K562 (cell line): ENCODE measurements at places on chromosomes 4 and X. TPM values are rescaled to one million over a fixed set of nuclear protein-coding genes. Genes with fewer than 3 reads are reported as not detected.

- H3K4me1 ChIP-seq, result no peaks in the 10 kb centered on the region
- DNase-seq, result no peak
- H3K27me3 ChIP-seq, result no peaks in the 10 kb centered on the region
- H3K4me3 ChIP-seq, result no peak overlapping the region
- no peak overlapping the region for H3K27ac ChIP-seq
Measured at GRCh38 chr4:152321398-152321797, 214.5 kb downstream of the FBXW7 start.

GRCh38 chr4:3283916-3284315, 8.9 kb upstream of the RGS12 start:
- H3K4me1 ChIP-seq, result no peaks in the 10 kb centered on the region
- no peak overlapping the region for H3K27ac ChIP-seq
- no peak overlapping the region for H3K4me3 ChIP-seq
- no peaks in the 10 kb centered on the region for H3K36me3 ChIP-seq
- peaks cover 59% of the 10 kb centered on the region for H3K27me3 ChIP-seq

DNA sequence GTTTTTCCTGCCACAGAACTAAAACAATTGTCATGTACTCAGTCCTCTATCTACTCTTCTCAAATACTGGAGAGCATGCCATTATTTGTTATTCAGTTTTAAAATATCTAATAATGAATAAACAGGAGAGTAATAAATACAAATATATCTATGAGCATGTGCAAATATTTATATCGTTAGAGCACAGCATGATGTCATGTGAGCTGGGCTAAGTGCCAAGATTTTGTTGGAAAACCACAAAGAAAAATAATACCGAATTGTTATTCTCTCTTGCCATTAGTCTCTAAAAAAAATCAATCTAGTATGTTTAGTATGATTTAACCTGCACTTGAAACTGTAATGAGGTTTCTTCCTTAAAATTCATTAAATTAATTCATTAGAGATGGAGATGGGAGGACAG, 97.3 kb downstream of the DDX60 start:
- no peak overlapping the region for H3K4me3 ChIP-seq
- H3K4me1 ChIP-seq, result no peaks in the 10 kb centered on the region
- H3K27me3 ChIP-seq, result no peaks in the 10 kb centered on the region
- no peak for DNase-seq
- H3K36me3 ChIP-seq, result no peaks in the 10 kb centered on the region

DNA sequence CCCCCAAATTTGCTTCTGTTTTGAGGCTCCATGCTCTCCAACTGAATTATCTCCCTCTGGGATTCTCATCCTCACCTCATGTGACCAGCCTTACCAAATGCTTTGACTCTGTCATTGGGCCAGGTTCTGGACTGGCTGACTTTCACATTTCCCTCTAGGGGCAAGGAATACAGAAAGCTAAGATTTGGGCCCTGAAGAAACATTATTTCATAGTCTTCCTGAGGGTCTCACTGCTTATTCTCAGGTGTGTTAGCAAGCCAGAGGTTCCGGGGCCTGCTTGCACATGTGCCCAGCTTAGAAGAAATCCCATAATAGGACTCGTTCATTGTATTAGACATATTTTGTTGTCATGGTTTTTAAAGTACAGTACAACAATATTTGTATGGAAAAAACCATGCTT, 62.6 kb upstream of the TEX13D start:
- no peak overlapping the region for H3K4me3 ChIP-seq
- no peaks in the 10 kb centered on the region; the same call in 2 of the 3 replicates for H3K4me1 ChIP-seq
- H3K27me3 ChIP-seq, result no peaks in the 10 kb centered on the region

DNA sequence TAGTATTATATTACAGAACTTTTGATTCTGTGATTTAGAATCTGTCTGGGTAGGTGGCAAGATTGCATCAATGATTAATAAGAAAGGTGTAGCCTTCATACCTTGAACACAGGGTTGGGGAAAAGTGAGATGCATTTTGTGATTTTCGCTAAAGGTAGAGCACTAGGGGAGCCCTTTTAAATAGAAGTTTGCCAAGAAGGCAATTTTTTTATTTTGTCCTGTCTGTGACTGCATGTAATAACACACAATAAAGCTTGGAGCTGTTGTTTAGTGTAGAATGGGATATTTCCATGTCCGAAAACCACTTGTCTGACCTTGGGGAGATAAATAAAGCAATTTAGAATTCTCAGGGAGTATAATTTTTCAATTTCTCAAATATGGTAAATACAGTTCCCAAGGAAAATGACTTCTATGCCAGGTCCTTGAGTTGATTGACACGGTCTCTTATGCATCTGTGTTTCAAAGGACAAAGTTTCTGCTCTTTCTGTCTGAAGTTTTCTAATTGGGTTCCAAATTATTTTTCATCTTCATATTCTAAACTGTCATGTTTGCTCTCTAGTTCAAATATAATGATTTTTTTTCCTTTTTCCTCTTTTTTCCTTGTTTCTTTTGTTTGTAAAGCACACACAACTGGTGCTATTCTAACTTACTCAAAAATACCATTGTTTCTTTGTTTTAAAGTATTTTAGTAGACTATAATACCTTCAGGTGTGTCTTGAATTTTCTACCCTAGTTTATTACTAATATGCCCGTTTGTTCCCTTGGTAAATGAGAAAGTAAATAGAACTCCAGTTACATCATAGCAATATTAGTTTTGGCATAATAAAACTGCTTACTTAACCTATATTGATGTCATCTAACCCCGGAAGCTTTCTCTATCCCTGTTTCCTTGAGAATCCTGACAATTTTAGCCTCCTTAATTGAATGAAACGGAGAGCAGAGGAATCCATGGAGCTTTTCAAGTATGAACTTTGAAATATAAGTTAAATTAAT, 87.8 kb upstream of the BMPR1B start:
- H3K27me3 ChIP-seq, result no peaks in the 10 kb centered on the region
- no peaks in the 10 kb centered on the region for H3K4me1 ChIP-seq
- H3K4me3 ChIP-seq, result no peak overlapping the region

DNA sequence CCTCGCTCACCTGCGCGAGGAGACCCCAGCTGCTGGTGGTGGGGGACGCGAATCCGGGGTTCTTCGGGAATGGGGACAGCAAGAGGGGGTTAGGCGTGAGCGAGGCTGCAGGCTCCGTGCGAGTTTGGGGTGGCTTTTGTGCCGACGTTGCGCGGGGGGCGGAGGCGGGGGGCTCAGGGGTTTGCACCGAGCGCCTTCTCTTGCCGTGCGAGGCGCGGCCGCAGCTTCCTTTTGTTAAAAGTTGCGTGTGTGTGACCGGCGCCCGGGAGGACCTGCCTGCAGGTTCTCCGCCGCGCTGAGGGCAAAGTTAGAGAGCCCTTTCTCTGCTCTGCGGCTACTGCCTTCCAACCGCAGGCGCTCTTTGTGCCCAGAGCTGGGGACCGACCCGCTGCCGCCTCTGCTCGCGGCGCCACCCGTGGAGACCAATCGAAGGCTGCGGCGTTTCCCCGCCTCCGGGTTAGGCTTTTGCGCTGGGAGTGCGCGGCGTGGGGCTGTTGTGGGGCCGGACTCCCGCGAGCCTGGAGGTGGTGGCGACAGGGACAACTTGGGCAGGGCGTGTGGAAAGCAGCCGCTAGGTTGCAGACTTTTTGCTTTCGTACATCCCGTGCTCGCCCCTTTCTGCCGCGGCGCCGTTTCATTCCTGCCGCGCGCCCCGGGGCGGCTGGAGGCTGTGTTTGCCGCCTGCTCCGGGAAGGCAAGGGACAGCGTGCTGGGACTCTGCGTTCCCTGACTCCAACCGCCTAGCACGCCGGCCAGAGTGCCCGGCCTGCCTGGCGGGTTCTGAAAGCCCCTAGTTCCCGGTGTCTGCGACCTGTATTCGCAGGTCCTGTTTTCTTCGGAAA, 716 bp downstream of the KIT start:
- no peaks in the 10 kb centered on the region for H3K36me3 ChIP-seq
- no peak overlapping the region for H3K27ac ChIP-seq
- peak; percentile 65 for DNase-seq
- H3K27me3 ChIP-seq, result peaks cover 21% of the 10 kb centered on the region

DNA sequence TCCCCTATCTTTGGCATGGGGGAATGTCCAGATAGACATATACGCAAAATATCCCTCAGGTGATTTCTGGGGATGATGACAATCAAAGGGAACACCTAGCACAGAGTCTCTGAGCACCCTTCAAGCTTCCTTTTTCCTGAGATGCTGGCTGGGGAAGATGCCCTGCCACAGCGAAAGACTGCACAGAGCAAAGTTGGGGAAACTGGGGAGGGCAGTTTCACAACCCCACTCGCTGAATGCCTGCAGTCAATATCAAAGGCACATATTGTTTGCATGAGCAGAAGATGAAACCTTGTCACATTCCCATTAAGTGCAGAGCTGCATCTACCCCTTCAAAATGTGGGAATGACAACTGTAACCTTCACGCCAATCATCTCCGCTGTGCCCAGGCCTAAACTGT, 2.6 kb downstream of the GPC4 start:
- H3K27me3 ChIP-seq, result no peaks in the 10 kb centered on the region
- no peak overlapping the region for H3K4me3 ChIP-seq
- H3K27ac ChIP-seq, result no peak overlapping the region
- H3K36me3 ChIP-seq, result no peaks in the 10 kb centered on the region

- H3K36me3 ChIP-seq, result no peaks in the 10 kb centered on the region
- H3K27ac ChIP-seq, result no peak overlapping the region
- no peak overlapping the region for H3K4me3 ChIP-seq
- no peaks in the 10 kb centered on the region for H3K4me1 ChIP-seq
Measured at GRCh38 chr4:62528874-62529273, 1328.7 kb downstream of the ADGRL3 start.

- peaks cover 10% of the 10 kb centered on the region for H3K27me3 ChIP-seq
- no peak for DNase-seq
- no peak overlapping the region for H3K4me3 ChIP-seq
- H3K27ac ChIP-seq, result no peak overlapping the region
- H3K36me3 ChIP-seq, result no peaks in the 10 kb centered on the region
Measured at GRCh38 chr4:3451956-3452355, 10.2 kb downstream of the HGFAC start.

DNA sequence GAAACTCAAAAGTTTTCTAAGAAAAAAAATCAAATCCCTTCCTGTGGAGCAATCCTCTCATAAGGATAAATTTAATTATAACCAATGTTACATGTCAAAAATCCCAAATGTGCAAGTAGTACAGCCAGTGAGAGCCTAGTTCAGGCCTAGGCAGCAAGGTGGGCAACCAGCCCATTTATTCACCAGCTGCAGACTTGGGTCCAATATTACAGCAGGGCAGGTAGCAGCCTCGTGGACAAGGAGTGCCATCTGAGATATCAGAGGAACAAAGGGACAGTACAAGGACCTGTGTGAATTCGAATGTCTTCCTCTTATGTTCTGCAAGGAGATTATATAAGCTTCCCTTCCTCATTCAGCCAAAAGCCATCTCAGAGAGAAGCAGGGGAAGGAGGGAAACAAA, 6.6 kb downstream of the HELQ start:
- no peak overlapping the region for H3K4me3 ChIP-seq
- H3K4me1 ChIP-seq, result no peaks in the 10 kb centered on the region; the same call in 2 of the 3 replicates
- H3K27me3 ChIP-seq, result no peaks in the 10 kb centered on the region
- no peak for DNase-seq

- H3K4me1 ChIP-seq, result no peaks in the 10 kb centered on the region
- no peaks in the 10 kb centered on the region for H3K27me3 ChIP-seq
- H3K36me3 ChIP-seq, result no peaks in the 10 kb centered on the region
- no peak overlapping the region for H3K4me3 ChIP-seq
Measured at GRCh38 chr4:20127626-20128025, 124.1 kb upstream of the SLIT2 start.

GRCh38 chr4:94306713-94307112, 35.9 kb downstream of the HPGDS start:
- no peaks in the 10 kb centered on the region for H3K36me3 ChIP-seq
- no peaks in the 10 kb centered on the region for H3K27me3 ChIP-seq
- peaks cover 13% of the 10 kb centered on the region; the same call in 2 of the 3 replicates for H3K4me1 ChIP-seq
- H3K27ac ChIP-seq, result no peak overlapping the region
- no peak overlapping the region for H3K4me3 ChIP-seq

GRCh38 chr4:18106620-18107019, 85.1 kb upstream of the LCORL start:
- H3K27ac ChIP-seq, result peak overlapping the region; percentile 41; the same call in 1 of the 3 replicates
- peak; percentile 14 for DNase-seq
- no peak overlapping the region for H3K4me3 ChIP-seq
- peaks cover 11% of the 10 kb centered on the region; the same call in 2 of the 3 replicates for H3K4me1 ChIP-seq
- H3K27me3 ChIP-seq, result no peaks in the 10 kb centered on the region

DNA sequence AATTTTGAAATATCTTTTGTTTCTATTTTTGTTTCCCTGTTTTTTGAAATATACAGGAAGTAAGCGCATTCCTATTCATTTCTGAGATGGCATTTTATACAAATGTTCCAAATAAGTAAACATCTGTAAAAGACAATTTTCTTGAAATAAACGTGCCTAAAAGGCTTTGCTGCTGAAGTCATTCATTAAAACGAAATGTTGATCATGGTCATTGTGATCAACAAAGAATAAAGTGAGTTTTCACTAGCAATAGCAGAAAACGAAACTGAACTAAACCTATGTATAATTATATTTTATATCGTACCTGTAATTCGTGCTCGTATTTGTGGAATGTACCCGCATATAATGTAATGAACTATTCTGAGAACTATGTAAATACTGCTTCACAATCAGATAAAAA, 221.2 kb downstream of the MGST2 start:
- no peak for DNase-seq
- H3K36me3 ChIP-seq, result no peaks in the 10 kb centered on the region
- no peak overlapping the region for H3K4me3 ChIP-seq
- H3K27me3 ChIP-seq, result peaks cover 12% of the 10 kb centered on the region
- H3K27ac ChIP-seq, result no peak overlapping the region
- H3K4me1 ChIP-seq, result no peaks in the 10 kb centered on the region

- H3K27ac ChIP-seq, result no peak overlapping the region
- no peak overlapping the region for H3K4me3 ChIP-seq
Measured at GRCh38 chr4:23915459-23916132, 25.7 kb upstream of the PPARGC1A start.

- H3K4me1 ChIP-seq, result no peaks in the 10 kb centered on the region
- H3K27me3 ChIP-seq, result no peaks in the 10 kb centered on the region
- no peak for DNase-seq
- H3K4me3 ChIP-seq, result no peak overlapping the region
- no peak overlapping the region for H3K27ac ChIP-seq
- H3K36me3 ChIP-seq, result peaks cover 49% of the 10 kb centered on the region; the same call in 2 of the 3 replicates
Measured at GRCh38 chrX:129808829-129809796, 29.4 kb downstream of the SASH3 start.

RAB33A gene
- total RNA-seq, result 0.20 TPM in 1 of 2 replicates, not detected in the other

P2RY4 gene
- total RNA-seq, result not detected in 2 replicates

XAGE2 gene
- total RNA-seq, result not detected in 2 replicates

MXRA5 gene
- total RNA-seq, result 0.02 and 0.04 TPM in 2 replicates

SUPT20HL1 gene
- not detected in 2 replicates for total RNA-seq

MAGEA12 gene
- 76.2 and 80.4 TPM in 2 replicates for total RNA-seq

CDX4 gene
- total RNA-seq, result not detected in 2 replicates

HHIP gene
- total RNA-seq, result 0.09 TPM in 1 of 2 replicates, not detected in the other

UGT2B28 gene
- total RNA-seq, result not detected in 2 replicates

BDH2 gene
- 4.9 and 6.0 TPM in 2 replicates for total RNA-seq
